ENCODE measurements at places on chromosomes 7 and 10. TPM values are rescaled to one million over a fixed set of nuclear protein-coding genes. Genes with fewer than 3 reads are reported as not detected.

- peak; percentile 11 for DNase-seq
These were observed 93.4 kb downstream of the PTPRN2 start for GRCh38 chr7:158494162-158494586.

DNA sequence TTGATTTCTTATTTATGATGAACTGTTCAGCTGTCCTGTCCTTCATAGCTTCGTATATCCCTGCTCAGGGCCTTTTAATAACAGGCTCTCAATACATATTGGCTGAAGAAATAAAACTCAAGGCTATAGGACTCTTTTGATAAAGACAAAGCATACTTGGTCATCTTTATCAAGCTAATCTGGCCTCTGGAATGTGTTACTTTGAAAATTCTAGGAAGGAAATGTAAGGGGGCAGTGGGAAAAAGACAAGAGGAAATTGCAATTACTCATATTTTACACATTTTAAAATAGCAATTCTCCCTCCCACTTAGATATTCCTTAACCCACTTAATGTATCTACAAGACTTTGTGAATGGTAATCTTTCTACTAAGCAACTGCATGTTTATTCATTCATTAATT, 94.3 kb downstream of the OSBPL3 start:
- DNase-seq, result no peak

Gene EGFR
- total RNA-seq, result not detected

DNA sequence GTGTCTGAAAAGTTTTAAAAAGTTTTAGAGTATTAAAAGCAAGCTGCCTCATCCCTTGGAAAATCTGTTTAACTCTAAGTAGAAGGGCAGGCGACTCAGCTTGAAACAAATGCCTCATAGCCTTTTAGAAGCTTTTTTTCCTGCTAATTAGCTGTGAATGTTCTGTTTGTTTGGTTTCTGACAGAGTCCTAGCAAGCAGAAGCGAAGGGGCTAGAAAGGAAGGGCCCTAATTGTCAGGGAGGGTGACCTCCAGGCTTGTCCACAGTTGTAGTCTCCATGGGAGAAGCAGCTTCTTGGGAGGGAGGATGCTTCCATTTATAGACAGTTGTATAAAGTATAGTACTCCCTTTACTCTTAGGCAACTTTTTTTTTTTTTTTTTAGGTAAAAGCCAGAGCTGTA, 90.9 kb downstream of the DNAJC1 start:
- no peak for DNase-seq

DNA sequence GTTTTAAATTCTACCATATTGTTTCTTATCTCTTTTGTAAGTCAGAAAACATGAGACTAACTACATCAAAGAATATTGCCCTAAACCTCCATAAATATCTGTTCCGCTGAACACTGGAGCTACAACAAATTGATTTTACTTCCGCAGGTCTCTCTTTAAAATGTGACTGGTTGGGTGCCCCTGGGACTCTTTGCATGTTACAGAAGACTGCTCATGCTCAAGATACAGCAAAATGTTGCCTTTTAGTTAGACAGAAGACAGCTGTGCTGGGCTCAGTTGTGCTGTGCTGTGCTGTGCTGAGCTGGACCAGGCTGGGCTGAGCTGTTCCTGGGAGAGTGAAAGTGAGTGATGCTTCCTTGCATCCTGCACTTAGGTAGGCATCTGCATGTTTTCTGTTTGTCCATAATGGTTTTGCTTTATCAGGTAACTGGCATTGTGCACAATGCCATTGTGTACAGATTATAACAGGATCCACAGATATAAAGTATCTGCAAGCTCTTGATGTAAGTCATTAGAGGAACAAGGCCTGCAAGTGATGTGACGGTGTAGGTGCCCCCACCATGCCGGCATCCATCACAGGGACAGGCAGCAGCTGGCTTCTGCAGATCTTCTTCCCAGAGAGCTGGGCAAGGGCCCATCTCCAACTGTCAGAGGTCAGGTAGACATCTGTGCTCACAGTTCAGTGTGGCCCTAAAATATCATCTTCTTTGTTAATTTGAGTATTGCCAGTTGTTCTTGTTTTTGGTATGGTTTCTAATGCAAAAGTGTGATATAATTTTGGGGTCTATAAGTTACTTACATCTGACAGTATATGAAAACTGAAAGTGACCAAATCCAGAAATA, 972.5 kb upstream of the CELF2 start:
- DNase-seq, result no peak

DNA sequence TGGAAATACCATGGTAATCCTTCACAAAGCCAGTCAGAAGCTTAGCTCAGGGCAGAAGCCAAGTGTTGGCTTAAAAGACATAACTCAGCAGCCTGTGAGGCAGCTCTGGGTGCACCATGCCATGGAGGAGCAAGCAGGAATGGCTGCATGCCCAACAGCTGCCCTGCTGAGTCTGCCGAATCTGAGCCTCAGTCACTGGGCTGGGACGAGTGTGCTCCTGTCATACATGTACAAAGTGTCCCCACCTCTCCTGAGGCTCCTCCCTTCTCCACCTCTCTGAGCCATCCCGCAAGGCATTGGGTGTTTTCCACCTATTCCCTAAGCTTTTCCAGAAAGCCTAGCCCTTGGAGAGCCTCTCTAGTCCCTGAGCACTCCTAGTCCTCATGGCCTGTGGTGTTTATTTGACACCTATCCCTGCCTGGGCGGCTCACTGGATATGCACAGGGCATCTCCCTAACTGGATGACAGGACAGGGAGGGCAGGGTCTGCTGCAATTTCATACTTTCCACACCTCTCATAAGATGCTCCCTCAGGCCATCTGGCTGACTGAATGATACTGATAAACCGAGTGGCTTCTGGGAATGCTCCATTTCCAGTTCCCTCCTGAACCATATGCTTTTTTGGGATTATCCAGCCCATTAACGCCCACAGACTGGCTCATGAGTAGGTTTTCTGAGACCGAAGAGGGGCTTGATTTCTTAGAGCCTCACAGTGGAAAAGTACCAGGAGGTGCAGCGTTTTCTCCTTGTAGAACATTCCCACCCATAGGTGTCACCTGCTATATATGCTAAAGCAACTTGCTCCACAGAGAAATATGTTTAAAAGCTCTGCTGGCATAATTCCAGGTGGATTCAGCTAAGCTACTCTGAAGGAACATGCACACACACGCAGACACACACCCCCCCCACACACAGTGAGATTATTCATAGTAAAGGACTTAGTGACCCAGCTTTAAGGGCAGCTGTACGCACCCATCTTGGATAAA, 199.3 kb downstream of the SNX10 start:
- DNase-seq, result no peak

- no peak for DNase-seq
These were observed 62.4 kb upstream of the CCDC71L start for GRCh38 chr7:106723398-106723797.

Gene SUGCT
- total RNA-seq, result 1.8 TPM

DNA sequence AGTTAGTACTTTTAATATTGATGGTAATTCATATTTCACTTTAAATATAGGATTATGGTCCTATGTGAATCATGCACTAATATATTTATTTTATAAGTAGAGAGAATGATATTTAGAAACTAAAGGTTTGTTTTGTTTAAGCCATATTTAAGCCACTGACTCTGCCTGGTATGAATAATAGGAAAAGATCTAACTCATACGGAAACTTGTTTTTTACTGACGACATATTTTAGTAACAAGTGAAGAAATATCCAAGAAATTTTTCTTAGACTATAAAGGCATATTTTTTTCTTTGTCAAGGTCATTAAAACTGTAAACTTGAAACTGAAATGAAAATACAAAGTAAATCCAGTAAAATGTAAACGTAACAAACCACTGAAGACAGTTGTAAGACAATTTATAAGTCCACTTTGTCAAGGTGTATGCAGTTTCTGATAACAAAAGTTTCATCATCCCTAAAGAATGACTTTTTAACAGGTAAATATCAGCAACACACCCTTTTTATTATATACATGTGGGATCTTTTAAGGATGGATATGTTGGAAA, 147.1 kb downstream of the PHF14 start:
- DNase-seq, result no peak

DNA sequence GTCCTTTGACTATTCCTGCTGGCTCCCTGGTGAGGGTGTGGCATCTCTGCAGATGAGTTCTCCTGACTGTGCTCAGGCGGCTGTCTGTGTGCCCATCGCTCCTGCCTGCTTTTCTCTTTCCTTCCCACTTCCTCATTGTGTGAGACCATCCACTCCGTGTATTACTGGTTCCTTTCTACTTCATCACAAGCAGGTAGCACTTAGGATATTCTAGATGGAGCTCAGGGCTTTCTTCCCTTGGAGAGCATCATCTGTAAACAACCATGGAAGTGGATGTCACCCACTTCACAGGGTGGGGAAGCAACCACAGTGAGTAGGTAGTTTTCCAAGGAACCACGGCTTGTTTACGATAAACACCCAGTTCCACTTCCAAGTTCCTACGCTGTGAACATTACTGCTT, 15.7 kb downstream of the DNAJB6 start:
- no peak for DNase-seq

DNA sequence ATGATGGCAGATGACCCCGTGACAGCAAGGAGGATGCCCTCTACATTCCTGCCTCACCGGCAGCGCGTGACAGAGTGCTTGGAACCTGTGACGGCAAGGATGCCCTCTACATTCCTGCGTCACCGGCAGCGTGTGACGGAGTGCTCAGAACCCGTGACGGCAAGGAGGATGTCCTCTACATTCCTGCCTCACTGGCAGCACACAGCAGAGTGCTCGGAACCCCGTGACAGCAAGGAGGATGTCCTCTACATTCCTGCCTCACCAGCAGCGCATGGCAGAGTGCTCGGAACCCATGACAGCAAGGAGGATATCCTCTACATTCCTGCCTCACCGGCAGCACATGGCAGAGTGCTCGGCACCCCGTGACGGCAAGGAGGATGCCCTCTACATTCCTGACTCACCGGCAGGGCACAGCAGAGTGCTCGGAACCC, 231.0 kb downstream of the DIP2C start:
- DNase-seq, result no peak

DNA sequence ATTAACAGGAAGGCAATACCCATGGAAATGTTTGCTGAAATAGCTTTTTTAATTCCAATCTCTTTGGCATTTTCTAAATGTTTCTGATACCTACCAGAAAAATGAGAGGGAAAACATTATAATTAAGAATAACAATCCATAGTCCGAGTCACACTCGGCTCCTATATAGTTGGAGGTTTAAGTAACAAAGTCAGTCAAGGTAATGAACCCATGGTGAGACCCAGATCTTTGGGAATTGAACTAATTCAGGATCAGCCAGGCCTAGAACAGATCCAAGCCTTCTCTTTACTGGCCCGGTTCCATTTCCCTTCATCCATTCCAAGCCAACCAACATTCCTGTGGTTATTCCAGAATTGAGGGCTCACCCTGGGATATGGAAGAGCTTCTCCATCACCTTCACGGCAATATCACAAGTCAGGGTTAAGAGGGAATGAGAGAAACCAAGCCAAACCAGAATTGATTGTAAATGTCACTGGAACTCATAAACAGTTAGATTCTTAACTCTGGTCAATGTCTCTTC, 28.3 kb downstream of the ABCB4 start:
- no peak for DNase-seq

Gene HOXA3
- not detected for total RNA-seq

- no peak for DNase-seq
These were observed 103.4 kb downstream of the FAM204A start for GRCh38 chr10:118238573-118239235.

Gene NODAL
- total RNA-seq, result not detected

Gene CALY
- not detected for total RNA-seq

Gene AKR1C8
- 0.58 TPM for total RNA-seq

Gene ALOX5
- total RNA-seq, result 0.68 TPM

DNA sequence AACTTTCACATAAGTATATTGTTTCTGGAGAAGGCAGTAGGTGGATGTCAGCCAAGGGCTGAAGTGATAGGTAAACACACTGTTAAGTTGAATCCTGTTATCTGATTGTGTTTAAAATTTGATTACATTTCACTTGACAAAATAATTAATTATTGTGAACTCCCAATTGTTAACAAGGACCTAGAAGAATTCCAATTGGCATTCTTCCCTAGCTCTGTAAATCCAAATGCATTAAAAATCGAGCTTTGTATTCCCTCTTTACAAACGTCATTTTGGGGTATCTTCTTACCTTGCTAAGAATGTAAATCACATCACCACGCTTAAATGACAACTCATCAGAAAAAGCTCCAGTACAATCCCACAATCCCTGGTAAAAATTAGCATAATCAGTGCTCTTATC, 179.9 kb downstream of the SKAP2 start:
- DNase-seq, result no peak

DNA sequence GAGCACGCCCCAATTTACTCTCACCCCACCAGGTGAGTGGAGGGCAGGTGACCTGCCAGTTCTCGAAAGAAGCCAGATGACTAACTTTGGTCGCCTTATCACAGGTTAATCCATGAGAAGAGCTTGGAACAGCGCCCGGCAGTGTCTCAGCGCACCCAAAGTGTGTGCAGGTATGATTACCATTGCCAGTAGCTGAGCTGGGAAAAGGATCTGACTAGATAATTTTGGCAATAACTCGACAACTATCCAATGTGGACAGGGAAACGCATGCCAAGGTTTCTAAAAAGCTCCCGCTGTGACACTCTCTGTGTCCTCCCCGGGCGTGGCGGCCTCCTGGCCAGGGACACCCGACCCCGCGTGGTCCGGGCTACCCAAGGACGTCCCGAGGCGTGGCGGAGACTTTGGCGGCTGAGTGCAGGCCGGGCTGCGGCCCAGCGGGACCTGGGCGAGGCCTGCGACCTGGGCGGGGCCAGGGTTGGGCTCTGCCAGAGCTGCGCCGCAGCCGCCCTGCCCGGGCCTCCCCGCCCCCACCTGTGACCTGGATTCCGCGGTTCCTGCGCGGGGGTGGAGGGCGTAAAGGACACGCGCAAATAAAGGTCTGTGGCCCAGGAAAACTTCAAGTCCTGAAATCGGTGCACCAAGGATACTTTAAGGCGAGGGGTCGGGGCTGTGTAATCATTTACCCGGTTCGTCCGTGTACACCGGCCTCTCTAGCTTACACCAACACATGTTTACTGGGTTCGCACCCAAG, 13.7 kb upstream of the WAPL start:
- DNase-seq, result peak; percentile 58

DNA sequence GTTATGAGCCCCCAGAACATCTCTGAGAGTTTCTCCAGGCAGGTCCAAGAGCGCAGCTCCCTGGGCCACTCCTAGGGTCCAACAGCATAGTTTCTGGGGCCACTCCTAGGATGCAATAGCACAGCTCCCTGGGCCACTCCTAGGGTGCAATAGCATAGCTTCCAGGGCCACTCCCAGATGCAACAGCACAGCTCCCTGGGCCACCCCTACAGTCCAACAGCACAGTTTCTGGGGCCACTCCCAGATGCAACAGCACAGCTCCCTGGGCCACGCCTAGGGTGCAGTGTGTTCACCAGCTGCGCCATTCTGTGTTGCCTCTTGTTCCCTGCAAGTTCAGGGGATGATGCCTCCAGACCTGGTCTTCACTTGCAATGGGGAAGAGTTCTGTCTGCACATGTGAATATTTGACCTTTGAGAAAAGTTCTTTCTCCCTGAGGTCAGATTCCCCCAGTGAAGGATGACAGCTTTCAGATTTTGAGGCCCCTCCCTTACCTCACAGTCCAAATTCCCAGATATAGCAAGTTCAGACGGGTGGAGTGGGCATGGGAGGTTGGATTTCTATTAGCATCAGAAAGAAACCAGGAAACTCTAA, 43.0 kb upstream of the LEP start:
- DNase-seq, result no peak

GRCh38 chr10:22750131-22750530, 35.8 kb upstream of the PIP4K2A start:
- no peak for DNase-seq

Gene IGFBP1
- not detected for total RNA-seq
